A549 treated with Hydrocortisone at 1 μM for 4 hours (cell line): ENCODE measurements at places on chromosomes 16 and 17. TPM values are rescaled to one million over a fixed set of nuclear protein-coding genes. Genes with fewer than 3 reads are reported as not detected.

Gene UNKL
- 25.0 to 26.5 TPM (median 25.6 TPM) in 5 replicates for total RNA-seq

Gene CTRL
- total RNA-seq: 1.1 to 2.0 TPM (median 1.5 TPM) in 5 replicates

Gene LRRC46
- total RNA-seq: 3.1 to 3.9 TPM (median 3.3 TPM) in 5 replicates

Gene ITGA2B
- total RNA-seq: 1.2 to 1.9 TPM (median 1.6 TPM) in 5 replicates

Gene SLC12A3
- total RNA-seq: 0.10 TPM in 1 of 5 replicates, not detected in the others

Gene SHPK
- 13.9 to 17.2 TPM (median 15.4 TPM) in 5 replicates for total RNA-seq

Gene ABAT
- total RNA-seq: 0.20 to 0.30 TPM (median 0.26 TPM) in 5 replicates

Gene MYO1C
- 123 to 137 TPM (median 134 TPM) in 5 replicates for total RNA-seq

Gene CDH1
- total RNA-seq: 4.2 to 4.5 TPM (median 4.3 TPM) in 5 replicates

Gene ANKRD13B
- 22.8 to 29.6 TPM (median 26.4 TPM) in 5 replicates for total RNA-seq

Gene PRR15L
- total RNA-seq: 2.3 to 3.6 TPM (median 3.0 TPM) in 5 replicates

Gene ZSCAN10
- total RNA-seq: not detected in 5 replicates

Gene PARN
- 35.0 to 56.0 TPM (median 36.1 TPM) in 5 replicates for total RNA-seq

Gene DNASE1L2
- 0.48 to 1.4 TPM (median 1.2 TPM) in 5 replicates for total RNA-seq

Gene NPTX1
- total RNA-seq: 111 to 210 TPM (median 172 TPM) in 5 replicates

Gene ABCA3
- 15.5 to 21.7 TPM (median 21.3 TPM) in 5 replicates for total RNA-seq

Gene SLC22A31
- 0.92 to 1.9 TPM (median 1.4 TPM) in 5 replicates for total RNA-seq

Gene IL34
- 0.26 to 0.72 TPM (median 0.38 TPM) in 5 replicates for total RNA-seq
